ENCODE measurements at places on chromosomes 12 and 14.

DNA sequence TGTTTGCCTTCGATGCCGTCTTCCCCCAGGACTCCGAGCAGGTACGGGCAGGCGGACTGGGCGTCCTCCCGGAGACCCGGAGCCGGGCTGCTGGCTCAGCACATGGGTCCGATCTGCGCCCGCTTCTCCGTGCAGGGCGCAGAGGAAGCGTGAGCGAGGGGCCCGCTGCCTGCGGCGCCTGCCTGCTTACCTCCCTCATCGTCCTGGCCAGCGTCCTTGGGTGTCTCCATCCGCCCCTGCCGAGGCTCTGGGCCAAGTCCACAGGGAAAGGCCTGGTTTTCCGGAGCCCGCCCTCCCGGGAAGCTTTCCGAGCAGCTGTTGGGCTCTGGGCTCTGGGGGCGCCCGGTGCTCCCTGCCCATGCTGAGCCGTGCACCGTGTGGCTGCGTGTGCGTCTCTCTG, 33.5 kb downstream of the KIF26A start:
- DNase-seq: no peak

GRCh38 chr14:48275301-48275700, 599.9 kb upstream of the MDGA2 start:
- DNase-seq: no peak

DNA sequence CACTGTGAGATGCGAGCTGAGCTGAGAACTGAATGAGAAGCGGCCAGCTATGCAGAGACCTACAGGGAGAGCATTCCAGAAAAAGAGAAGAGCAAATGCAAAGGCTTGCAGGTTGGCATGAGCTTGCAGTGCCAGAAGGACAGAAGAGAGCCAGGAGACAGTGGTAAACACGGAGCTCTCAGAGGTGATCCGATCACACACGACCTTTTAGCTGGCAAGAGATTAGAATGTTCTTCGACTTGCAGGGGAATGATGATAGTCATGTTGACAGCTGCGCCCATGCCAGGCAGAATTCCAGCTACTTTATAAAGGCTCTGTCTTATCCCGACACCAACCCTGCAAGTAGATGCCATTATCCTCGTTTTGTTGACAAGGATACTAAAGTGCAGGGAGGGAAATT, 256.8 kb downstream of the VRK1 start:
- DNase-seq: no peak

DNA sequence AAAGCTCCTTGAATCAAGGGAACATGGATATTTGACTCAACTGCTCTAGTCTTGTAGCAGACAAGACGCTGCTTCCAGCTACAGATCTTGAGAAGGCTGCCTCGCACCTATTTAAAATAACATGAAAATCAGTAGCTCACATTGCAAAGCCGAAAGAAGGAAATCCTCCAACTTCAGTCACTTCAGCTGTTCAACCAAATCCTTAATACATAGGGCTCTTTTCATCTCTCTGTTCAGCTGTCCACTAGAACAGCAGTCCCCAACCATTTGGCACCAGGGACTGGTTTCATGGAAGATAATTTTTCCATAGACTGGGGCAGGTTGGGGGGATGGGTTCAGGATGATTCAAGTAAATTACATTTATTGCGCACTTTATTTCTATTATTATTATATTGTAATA, 1116.0 kb upstream of the TMEM132C start:
- no peak for DNase-seq

DNA sequence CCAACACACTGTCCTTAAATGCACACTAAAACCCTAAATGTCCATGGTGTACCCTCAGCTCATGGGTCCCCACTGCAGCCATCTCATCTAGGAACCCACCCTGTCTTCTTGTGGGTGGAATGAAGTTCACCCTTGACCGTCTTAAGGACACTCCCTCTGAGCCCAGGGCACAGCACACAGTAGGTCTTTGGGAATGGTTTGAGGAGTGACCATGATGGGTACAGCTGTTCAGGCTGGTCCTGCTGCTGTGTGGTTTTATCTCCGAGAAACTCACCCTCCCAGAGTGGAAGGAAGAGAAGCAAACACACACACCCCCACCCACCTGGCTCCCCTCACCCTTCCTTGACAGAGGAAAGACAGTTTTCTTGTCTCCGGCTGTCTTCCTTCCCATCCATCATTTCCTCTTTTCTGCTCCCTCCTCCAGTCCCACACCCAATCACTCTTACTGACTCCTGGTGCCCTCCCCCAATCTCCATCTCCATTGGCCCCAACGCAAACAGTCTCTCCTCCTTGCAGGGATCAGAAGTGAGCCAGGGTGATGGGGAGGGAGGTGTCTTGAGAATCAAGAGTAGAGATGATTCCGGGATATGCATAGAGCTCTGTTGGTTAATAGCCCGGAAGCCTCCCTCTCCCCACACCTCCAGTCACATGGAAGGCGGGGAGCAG, 105.9 kb upstream of the LHX5 start:
- no peak for DNase-seq

DNA sequence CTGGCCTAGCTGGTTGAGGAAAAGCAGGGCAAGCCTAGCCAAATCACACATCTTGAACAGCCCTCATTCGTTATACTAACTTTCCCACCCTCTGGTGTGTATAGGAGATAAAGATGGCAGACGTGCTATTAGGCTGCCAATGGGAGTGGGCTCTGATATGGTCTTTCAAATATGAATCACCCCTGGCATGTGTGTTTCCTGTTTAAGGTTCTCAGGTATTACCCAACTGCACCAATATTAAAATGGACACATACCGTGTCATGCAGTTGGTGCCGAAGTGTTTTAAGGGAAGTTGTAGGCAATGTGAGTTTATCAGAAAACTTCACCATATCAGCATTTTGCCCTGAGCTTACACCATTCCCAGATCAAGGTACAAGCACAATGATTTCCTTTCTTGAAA, 33.4 kb downstream of the CHST11 start:
- DNase-seq: no peak
